ENCODE measurements at places on chromosomes 4 and X.

GRCh38 chr4:52051213-52051614 is at the start of gene SPATA18:
Gene SPATA18 (plus strand): TSS chr4:52051304. CDS start chr4:52051705, 401 bp downstream.
- DNase-seq = no peak

DNA sequence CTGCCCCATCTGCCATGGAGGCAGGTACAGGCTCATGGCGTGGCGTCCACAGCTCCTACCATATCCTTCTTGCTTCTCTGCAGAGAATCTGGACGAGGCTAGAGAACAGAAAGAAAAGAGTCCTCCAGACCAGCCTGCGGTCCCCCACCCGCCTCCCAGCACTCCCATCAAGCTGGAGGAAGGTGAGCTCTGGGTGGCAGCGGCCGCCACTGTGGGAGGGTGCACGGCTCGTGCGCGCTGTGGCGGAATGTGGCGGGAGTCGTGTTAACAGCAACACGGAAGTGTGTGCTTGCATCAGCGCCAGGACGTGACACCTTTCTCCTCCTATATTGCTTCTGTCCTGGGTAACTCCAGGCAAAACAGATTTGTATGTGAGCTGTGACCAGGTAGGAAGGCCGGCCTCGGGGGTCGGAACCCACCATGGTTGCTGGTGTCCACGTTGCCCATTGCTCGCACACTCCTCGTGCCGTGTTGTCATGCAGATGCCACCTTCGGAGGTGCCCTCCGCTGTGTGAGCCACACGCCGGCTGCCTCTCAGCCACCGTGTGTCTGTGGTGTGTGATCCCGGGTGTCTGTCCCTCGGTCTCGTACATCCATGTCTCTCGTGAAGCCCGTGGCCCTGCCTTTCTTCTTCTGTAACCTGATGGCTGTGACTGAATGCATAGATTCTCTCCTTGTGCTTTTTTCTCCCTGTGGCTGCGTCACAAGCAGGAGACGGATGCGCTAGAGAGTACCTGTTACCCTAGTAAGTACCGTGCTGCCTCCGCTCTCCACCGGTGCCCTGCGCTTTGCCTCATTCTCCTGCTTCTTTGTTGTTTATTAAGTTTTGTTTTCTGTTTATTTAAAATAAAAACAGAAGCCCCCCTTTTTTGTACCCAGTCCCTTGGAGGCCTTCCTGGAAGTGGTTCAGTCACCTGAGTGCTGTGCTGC is 37.0 kb downstream of the NOP14 start:
- DNase-seq = no peak

DNA sequence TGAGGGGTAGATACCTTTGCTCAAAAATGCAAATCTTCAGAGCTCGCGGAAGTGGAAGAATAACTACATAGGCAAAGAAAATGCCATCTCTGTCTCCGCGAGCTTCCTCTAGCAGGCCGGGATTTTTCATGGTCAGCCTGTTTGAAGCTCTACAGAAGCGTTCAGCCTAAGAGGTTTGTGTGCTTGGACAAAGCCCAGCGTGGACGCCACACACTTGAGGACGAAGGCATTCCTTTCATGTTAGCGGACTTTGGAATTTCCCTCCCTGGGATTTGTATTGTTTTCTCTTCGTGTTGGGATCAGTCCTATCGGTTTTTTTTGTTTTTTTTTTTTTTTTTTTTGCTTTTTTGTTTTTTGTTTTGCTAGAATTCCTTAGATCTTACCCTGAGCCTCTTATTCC is 53.7 kb downstream of the SMIM31 start:
- DNase-seq = peak; percentile 55

GRCh38 chrX:112223391-112223790 is 140.8 kb upstream of the TRPC5 start:
- no peak for DNase-seq

All from myocyte (in vitro differentiated cells).